ENCODE measurements at places on chromosomes 4 and X.

DNA sequence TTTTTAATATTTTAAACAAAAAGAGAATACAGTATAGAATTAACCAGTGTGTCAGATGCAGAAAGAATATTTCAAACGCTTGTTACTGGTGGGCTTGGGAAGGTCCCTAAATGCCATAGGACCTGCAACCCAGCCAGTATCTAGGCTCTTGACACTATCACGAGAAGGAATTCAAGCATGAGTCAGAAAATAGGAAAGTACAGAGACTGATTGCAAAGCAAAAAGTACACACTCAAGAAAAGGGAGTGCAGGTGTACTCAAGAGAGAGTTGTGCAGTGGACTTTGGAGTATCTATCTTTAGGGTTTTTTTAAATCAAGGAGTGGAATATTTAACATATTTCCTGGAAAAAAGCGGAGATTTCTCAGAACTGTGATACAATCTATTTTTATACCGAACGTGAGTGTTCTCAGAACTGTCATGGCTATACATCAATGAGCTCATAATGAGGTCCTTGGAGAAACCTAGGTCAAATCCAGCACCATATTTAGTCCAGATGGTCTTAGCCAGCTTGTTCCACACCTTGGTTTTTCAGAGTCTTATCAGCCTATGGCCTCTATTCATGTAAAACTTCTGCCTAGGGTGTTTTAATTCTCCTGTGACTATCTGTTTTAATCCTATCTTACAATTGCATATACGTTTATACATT is 291.8 kb upstream of the FAT4 start:
- no peak for DNase-seq

GRCh38 chrX:32155044-32155638 is 1056.2 kb downstream of the DMD start:
- no peak for DNase-seq

- no peak for DNase-seq
Observed at GRCh38 chr4:38166768-38167167, 206.6 kb downstream of the PTTG2 start.

GRCh38 chrX:120301497-120301896 is 9.8 kb downstream of the TMEM255A start:
- no peak for DNase-seq

All from mucosa of gallbladder (tissue), 1 donor.